ENCODE measurements at places on chromosomes 16 and 17.
A peak's percentile ranks its signal among the peaks of the same experiment; 100 is the strongest.

DNA sequence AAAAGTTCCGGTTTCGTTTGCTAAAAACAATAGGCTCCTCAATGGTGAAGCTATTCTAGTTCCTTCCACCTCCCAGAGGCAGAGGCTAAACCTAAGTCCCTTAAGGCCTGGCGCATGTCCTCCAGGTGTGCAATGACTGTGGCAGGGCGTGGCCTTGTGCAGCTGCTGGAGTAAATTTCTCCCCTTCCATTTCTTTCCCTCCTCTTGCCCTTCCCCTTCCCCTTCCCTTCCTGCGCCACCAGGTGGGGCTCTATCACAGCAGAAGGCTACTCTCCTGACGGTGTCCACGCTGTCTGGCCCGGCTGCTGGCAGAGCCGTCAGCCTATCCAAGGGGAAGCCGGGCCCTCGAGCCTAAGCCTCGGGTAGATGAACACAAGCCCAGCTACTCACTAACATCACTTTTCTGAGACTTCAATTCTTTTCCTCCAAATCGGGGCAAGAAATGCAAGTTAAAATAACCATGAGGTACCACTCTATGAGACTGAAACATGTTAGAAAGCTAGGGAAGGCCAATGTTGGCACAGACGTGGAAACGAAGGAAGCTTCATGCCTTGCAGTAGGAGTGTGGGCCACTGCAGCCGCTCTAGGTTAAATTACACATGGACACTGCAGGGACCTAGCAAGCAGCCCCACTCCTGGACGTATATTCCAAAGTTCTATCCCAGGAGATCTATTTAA, 34.4 kb downstream of the C16orf78 start:
- DNase-seq, result peak; percentile 53

DNA sequence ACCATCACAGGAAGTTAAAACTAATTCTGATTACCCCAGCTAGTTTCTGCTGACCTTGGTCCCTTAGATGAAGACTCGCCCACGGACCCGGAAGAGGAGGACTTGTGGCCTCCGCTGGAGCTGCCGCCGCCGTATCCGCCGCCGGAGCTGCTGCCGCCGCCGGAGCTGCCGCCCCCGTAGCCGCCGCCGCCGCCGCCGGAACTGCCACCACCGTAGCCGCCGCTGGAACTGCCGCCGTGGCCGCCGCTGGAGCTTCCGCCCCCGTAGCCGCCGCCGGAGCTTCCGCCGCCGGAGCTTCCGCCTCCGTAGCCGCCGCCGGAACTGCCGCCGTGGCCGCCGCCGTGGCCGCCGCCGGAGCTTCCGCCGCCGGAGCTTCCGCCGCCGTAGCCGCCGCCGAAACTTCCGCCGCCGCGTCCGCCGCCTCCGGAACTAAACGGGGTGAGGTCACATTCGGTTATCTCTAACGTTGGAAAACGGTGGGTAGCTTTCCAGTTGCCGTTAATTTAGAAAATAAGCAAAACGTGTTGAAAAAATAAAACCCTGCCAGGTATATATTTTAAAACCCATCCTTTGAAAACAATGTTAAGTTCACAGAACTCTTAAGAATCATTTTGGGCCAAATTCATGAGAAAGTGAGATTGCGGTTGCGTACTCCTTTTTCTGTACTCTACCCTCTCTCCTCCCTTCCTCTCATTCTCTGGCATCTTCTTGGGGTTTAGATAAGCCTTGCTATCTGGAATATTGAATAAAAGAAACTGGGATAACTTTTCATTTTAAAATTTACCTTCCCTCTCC, 3.5 kb downstream of the KRT10 start:
- DNase-seq, result peak; percentile 88

- DNase-seq, result no peak
Observed at GRCh38 chr17:36540696-36541095, 4.0 kb upstream of the GGNBP2 start.

DNA sequence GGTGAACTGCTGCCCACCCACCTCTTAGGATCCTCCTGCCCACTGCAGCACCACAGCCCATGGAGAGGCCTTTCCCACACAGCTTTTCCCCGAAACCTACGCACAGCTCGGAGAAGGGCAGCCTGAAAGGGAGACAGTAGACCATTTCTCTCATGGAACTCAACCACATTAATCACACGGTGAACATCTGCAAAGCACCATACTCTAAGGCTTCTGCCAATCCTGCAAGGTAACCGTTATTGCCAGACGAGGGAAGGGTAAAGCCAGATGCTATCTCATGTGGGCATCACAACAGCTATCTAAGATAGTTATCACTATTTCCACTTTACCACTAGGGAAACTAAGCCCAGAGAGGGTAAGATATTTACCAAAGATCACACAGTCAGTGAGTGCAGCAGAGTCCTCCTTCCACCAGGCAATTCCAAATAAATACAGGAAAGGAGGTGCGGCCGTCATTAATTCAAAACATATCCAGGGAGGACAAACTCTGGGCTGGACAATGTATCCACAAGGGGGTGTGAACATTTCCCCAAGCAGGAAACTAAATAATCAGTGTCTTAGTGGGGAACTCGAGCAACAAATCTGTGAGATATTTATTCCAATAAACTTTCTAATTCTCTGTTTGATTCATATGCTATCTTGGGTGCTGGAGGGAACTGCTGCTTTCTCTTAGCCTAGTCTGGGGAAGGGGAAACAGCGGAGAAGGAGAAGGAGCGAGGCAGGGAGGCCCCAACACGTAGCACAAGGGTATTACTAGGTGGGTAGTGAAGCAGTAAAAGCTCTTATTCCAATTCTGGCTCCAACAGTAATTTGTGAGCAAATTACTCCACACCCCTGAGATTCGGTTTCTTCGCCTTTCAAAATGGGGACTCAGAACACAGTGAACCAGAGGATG, 723 bp downstream of the TMEM186 start:
- DNase-seq, result peak; percentile 25

GRCh38 chr16:56203052-56203451, 11.8 kb downstream of the GNAO1 start:
- peak; percentile 54 for DNase-seq

DNA sequence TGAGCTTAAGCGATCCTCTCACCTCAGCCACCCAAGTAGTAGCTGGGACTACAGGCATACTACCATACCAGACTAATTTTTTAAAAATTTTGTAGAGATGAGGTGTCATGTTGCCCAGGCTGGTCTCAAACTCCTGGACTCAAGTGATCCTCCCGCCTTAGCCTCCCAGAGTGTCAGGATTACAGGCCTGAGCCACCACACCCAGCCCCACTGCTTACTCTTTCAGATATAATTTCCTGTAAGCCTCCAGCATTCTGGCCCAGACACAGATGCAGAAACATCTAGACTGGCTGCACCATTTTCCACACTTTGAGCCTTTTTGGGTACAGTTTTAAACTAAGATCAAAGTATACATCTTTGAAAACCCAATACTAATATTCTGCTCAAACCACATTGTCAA, 8.4 kb upstream of the WSB1 start:
- no peak for DNase-seq

DNA sequence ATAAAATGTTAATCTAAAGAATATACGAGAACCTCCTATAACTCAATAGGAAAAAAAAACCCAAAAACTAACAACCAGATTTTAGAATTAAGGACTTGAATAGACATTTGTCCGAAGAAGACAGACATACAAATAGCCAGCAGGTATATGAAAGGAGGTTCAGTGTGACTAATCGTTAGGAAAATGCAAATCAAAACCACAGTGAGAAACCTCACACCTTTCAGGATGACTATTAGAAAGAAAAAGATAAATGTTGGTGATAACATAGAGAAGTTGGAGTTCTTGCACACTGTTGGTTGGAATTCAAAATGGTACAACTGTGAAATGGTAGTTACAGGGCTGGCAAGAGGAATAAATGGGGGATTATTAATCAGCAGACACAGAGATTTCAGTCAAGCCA, 339.0 kb downstream of the TMEM114 start:
- no peak for DNase-seq

DNA sequence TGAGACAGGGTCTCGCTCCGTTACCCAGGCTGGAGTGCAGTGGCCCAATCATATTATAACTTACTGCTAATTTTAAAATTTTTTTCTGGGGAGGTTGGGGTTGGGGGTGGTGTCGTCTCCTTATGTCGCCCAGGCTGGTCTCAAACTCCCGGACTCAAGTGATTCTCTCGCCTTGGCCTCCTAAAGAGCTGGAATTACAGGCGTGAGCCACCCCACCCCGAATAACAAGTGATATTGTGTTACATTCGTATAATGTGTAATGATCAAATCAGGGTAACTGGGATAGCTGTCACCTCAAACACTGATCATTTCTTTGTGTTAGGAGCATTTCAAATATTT, 16.2 kb upstream of the KPNA2 start:
- DNase-seq, result no peak

- peak; percentile 83 for DNase-seq
Observed at GRCh38 chr17:39132192-39132610, 19.2 kb downstream of the PLXDC1 start.

- DNase-seq, result peak; percentile 76
Observed at GRCh38 chr16:71883849-71884638, at the start of gene ZNF821. TSS of gene ZNF821 (minus strand) at chr16:71884182. CDS start at chr16:71879946, 4,236 bp downstream.

DNA sequence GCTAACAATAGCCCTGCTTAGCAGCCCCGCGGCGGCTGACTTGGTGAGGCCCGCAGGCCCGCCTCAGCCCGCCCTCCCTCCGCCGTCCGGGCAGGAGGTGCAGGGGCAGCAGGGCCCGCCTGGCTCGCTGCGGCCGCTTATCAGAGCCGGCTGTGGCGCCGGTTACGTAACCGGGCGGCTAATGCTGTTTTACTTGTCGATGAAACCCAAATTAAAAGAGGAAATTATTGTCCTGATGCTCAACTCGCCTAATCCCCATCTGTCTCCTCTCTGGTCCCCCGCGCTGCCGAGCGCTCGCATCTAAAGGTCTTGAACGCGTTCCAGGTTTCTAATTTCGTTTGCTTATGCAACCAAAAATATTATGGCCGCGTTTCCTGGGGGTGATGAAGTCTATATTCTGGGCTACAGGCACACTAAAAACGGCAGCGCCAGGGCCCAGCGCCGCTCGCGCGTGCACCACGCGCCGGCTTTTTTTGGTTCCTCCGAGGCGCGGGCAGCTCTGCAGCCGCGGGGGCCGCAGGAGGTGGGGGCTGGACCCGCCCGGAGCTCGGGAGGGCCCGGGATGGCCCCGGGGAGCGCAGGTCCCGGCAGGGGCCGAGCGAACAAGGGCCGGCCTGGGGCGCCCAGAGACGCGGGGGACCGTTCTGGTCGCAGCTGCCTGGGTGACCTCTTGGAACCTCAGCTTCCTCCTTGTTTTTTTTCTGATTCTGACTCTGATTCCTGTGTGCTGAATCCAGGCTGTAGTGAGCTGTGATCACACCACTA, 65.2 kb upstream of the TOB1 start:
- DNase-seq, result peak; percentile 91

- peak; percentile 87 for DNase-seq
Observed at GRCh38 chr17:42347198-42347597, 41.0 kb downstream of the STAT3 start.

- no peak for DNase-seq
Observed at GRCh38 chr17:1039123-1039507, 42.2 kb downstream of the TIMM22 start.

DNA sequence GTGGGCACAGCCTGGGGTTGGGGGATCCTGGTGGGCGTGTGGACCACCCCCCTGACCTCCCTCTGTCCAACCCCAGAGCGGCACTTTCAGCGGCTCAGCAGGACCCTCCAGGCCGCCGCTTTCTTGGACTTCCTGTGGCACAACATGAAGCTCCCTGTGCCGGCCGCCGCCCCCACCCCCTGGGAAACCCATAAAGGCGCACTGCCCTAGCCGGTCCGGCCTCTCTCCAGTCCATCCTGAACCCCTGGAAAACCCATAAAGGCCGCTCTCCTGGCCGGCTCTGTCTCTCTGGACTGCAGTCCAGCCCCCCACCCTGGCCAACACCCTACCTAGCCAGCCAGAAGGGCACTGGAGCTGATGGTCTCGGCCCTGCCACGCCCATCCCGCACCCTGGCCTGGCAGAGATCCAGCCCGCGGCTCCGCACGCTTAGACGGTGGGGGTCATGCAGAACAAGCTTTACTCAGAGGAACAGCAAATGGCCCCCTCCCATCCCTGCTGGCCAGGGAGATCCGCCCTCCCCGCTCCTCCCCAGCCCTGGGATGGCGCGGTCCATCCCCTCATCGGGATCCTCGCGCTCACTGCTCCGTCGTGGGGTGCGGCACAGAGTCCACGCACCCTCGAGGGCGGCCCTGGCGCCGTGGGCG, 2.7 kb downstream of the NOXO1 start:
- no peak for DNase-seq

- DNase-seq, result no peak
Observed at GRCh38 chr17:82118168-82118814, 20.3 kb upstream of the FASN start.

GRCh38 chr17:60098578-60098977, 19.9 kb upstream of the HEATR6 start:
- DNase-seq, result peak; percentile 6

DNA sequence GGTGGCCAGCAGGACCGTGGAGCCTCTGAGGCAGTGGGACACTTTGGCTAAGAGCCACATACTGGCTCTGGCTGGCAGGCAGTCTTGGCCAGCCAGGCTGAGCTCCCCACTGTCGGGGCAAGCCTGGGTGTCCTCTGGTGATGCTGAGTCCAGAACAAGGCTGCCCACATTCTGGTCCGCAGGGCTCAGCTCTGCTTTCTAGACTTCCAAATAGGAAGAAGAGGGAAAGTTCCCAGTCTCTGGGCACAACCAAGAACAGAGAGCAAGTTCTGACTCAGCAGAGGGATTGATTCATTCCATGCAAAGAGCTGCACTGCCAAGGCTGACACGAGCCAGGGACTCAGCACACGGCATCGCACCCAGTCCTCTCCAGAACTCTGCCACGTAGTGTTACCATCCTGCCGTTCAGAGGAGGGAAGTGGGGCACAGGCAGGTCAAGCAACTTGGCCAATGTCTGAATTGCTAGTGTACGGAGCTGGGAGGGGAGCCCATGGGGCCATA, 58.9 kb downstream of the NOS2 start:
- peak; percentile 22 for DNase-seq

DNA sequence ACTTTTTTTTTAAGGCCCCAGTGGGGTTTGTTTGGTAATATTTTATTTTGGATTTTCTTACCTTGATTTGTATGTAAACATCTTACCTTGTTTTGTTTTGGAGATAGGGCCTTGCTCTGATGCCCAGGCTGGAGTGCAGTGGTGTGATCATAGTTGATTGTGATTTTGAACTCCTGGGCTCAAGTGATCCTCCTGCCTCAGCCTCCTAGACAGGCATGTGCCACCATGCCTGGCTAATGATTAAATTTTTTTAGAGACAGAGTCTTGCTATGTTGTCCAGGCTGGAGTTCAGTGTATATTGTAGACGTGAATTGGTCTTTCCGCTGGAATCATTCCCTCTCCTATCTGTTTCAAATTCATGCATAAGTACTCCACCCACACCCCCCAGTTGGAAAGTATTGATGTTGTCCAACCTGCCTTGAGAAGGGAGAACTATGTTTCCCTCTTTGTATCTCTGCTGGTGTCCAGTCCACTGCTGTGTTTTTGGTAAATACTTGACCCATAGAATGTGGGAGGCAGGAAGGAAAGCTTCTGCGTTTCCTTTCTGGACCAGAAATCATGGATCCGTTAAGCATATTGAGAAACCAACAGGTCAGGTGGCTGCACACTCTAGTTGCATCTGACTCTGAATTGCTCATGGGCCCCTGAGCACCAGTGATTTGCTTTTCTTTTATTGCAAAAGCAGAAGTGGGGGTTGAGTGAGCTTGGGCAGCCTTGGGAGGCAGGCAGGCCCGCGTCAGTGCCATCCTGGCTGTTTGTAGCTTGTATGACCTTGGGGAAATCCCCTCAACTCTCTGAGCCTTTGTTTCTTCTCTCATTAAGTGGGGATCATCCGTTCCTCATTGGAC, 25.0 kb downstream of the RMI2 start:
- no peak for DNase-seq

Data from ELR (cell line).